ENCODE measurements at places on chromosomes 2 and 18. TPM values are rescaled to one million over a fixed set of nuclear protein-coding genes. Genes with fewer than 3 reads are reported as not detected.

GRCh38 chr18:40676668-40677067 is 1278.4 kb upstream of the PIK3C3 start:
- DNase-seq = no peak

DNA sequence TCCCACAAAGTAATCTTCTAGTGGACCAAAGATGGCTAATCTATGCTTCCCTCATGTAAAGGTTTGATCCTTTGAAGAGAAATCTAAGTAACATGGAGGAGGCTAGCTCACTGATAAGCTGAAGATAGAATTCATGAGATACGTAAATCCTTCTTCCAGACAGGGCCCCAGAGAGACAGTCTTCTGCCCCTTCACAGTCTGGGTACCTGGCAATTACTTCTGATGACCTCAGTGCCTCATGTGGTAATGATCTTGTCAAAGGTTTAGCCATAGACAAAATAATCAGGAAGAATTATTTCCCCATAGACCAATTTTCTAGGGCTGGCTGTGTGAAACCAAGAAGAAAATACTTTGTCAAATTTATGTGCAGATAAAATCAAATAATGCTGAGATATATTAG is 495.8 kb downstream of the METTL4 start:
- DNase-seq = no peak

DNA sequence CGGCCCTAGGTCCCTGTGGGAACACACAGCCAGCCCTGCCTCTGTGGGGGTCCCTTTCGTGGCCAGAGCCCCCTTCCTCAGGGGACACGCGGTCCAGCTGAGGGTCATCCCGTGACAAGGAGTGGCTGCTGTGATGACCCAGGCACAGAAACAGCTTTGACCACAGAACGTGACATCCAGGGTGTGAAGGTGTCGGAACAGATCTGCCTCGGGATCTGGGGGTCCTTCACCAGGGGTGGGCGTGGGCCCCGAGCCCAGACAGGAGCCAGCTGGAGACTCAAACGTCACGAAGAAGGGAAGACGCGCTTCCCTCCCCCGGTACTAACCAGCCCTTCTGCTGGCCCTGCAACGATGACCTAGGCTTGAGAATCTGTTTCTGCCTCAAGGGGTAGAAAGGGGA is 75.9 kb downstream of the NFATC1 start:
- DNase-seq = no peak

GRCh38 chr2:98832172-98832571 is 101.2 kb upstream of the MGAT4A start:
- DNase-seq = no peak

DNA sequence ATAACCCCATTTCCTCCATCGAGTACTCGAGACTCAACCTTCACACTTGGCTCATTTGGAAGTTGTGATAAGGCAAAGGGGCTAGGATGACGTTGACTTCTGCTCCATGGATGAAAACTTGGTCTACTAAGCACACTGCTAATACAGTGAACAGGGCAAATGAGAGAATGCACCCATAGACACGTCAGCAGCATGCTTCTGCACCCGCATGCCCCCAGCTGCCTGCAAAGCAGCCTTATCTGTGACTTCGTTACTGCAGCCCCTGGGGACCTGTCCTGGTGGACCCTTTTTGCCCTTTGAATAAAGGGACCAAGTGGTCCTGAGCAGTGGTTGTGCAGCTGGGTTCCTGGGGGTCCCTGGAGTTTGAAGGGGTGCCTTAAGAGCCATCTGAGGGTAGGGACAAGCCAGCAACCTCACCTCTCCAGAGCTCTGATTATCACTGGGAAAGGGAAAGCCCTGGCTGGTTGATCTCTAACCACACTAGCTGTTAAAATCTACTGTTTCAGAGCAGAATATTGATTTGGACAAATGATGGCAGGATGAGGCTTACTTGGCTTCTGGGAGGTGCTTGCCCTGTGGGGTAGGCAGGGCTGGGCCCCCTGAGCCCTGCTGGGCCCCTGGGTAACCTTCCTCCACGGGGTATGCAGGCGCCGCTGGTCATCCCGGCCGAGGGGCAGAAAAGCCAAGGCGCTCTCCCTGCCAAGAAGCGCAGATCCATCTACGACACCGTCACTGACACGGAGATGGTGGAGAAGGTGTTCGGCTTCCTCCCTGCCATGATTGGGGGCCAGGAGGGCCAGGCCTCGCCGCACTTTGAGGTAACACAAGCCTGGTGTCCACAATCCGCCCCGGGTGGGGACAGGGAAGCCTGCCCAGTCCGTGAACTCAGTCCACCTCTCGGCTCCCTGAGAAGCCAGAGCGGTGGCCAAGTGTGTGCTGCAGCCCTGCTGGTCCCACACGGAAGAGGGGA is 37.6 kb upstream of the GPR17 start:
- DNase-seq = peak; percentile 22

DNA sequence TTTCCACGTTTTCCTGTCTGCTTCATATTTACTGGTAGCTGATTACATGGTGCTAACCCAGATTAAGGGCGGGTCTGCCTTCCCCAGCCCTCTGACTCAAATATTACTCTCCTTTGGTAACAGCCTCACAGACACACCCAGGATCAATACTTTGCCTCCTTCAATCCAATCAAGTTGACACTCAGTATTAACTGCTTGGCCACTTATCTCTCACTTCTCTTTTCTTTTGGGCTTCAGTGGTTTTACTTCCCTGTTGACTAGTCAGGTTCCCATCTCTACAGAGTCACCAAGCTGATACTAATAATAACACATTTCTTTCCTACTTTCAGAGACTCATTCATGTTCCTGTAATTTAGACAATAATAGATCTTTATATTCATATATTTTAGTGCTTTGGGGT is 302.2 kb upstream of the MAP2 start:
- DNase-seq = no peak

DNA sequence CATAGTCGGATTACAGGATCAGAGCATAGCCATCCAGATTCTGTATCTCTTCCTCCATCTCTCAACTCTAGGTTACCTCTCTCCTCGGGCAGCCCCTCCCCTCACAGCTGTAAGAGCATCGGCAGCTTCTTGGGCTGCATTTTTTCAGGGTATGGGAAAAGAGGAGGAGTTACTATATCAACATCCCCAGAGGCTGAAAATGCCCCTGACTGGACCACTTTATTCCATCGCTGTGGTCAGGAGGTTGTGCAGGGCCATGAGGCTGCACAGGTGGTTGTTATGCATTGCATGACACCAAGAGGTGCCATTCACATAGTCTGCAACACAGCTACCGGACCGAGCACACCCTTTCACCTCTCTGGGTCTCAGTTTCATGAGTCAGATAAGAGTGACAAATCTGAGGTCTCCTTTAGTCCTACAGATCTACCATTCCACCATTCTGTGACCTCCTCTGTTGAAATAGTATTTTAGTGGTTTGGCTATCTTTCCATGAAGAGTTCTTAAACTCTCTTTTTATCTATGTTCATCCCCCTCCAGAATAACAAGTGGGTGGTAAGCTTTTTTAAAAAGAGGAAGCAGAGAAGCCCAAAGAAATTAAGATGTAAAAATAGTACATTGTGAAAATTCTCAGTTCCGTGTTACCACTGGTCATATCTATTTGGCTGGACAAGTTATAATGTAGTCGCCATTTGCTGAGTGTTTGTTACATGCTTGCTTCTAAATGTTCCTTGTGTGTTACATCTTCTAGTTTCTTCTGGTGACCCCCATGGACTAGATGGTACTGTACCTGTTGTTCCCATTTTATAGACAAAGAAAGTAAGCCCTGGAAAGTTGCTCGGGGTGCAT is 56.6 kb upstream of the SLC1A4 start:
- no peak for DNase-seq

- no peak for DNase-seq
Observed at GRCh38 chr2:204032301-204032700, 95.7 kb downstream of the ICOS start.

- no peak for DNase-seq
Observed at GRCh38 chr2:112154246-112155117, 16.3 kb downstream of the FBLN7 start.

- DNase-seq = peak; percentile 55
Observed at GRCh38 chr2:215830304-215830703, 183.0 kb downstream of the MREG start.

GRCh38 chr2:237425320-237425719 is 11.4 kb upstream of the COL6A3 start:
- DNase-seq = no peak

DNA sequence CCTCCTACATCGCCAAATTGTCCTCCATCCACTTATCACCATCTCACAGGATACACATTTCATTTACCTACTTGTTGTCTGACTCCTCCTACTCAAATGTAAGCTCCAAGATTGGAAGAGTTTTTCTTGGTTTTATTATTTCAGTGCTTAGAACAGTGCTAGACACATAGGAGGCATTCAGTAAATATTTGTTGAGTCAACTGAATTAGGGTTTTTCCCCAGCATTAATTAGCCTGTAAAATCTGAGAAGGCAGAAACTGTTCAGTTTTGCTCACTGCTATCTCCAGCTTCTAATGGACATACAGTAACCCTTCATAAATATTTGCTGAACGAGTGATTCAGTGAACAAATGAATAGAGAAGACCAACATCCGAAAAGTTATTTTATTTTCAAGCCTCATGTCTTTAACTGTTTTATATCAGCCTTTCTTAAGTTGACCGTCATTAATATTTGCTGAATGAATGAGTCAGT is 800 bp downstream of the TTC21B start:
- no peak for DNase-seq

Gene KYNU
- 4.3 TPM for total RNA-seq

All from Caco-2 (cell line).